ENCODE measurements at places on chromosomes 11 and 22.

- DNase-seq: no peak
Measured at GRCh38 chr11:130278745-130279144, 36.0 kb downstream of the ZBTB44 start.

- no peak for DNase-seq
Measured at GRCh38 chr11:70497536-70498075, 99.3 kb downstream of the CTTN start.

DNA sequence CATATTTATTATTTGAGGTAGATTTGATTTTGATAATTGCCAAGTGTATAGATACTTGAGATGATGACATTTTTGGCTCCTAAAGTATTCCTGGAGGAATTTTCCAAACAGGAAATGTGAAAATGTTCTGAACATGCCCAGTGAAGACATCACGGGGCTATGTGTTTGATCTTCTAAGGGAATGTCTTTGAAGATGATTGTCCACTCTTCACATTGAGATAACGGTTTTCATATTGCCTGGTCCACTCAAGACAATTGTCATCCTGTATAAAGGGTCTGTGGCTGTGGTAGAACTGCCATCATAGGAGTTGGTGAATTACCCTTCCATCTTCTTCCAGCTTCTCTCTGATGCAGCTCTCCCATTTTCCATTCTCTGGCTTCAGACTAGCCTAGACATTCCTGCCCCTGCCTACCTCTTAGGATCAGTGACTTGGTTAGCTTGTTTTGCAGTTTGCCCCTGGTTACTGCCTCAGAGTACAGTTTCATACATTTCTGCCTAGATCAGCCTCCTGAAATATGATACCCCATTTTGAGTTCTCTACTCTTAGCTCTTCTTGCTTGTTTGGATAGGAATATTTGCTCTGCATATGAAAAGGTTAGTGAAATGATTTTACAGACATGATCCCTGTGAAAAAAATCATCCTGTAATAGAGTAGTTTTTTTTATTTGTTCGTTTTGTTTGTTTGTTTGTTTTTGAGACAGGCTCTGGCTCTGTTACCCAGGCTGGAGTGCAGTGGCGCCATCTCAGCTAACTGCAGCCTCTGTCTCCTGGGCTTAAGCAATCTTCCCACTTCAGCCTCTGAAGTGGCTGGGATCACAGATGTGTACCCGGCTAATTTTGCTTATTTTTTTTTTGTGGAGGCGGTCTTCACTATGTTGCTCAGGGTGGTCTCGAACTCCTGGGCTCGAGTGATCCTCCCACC lies 111.4 kb upstream of the SORL1-AS1 start:
- DNase-seq: no peak

DNA sequence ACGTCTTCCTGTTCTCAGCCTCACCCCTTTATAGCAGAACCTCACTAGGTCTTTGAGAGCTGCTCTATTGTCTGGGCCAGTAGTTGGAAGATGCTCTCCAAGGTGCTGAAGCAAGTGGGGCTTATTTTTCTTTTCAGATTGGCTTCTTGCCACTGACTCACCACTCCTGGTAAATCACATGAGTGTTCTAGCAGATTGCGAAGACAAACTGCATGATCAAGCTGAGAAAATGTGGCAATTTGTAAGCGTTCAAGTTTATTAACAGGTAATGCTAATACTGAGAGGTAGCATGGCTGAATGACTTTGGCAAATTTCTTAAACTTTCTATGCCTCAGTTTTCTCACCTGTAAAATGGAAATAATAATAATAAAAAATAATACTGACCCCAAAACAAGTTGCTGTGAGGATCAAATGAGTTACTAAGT lies 59.2 kb downstream of the CACNG2 start:
- DNase-seq: no peak

GRCh38 chr22:19177164-19178064 lies 1.1 kb downstream of the SLC25A1 start:
- no peak for DNase-seq

DNA sequence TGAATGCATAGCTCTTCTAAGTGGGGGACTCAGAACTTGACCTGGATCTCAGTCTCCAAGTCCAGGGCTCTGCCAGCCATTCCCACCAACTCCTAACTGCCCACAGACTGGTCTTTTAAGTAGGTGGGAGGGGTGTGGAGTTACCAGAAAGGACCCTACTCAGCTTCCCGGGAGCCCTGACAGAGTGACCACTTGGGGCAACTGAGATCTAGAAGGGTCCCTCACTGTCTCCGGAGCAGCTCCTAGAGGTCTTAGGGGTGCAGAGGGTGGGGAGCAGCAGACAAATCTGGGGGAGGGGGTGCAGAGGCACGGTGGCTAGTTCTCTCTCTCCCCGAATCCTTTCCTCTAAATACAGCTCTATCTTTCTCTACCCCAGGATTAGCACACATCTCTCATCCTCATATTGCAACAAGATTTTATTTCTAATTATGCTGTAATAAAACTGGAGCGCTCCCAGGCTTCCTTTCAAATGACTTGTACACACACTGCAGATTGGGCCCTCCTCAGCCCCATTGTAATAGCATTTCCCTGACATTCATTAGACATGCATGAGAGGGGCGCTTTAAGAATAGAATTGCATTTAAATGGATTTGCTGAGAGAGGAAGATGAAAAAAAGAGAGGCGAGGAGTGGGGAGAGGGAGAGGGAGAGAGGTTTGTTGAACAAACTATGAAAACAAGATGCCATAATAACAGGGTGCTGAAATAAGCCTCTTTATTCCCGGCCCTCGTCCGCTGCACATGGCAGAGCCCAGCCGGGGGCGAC lies 219.0 kb downstream of the CEP164 start:
- no peak for DNase-seq

DNA sequence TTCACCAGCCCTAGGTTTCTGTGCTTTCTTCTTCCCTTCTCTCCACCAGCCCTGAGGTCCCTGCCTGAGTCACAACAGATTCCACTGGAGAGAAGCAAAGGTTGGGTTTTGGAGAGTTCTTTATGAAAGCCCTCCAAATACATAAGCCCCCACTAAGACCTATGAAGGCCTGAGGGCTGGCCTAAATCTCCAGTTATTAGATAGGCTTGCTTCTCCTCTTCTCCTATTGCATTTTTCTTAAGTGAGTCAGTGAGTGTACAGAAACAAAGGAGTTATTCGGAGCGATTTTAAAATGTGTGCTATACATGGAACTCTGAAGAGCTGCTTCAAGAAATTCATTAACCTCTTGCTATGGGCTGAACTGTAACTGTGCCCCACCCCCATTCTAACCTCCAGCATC lies 1057.3 kb downstream of the OPCML start:
- no peak for DNase-seq
